ENCODE measurements at places on chromosomes 11 and 22. TPM values are rescaled to one million over a fixed set of nuclear protein-coding genes. Genes with fewer than 3 reads are reported as not detected.

CECR2 gene
- 154 TPM for total RNA-seq

GRCh38 chr11:78957476-78958245 lies 383.0 kb upstream of the NARS2 start:
- DNase-seq = no peak
- no peaks in the 10 kb centered on the region for H3K36me3 ChIP-seq
- no peak overlapping the region for H3K4me3 ChIP-seq
- no peaks in the 10 kb centered on the region for H3K27me3 ChIP-seq
- H3K27ac ChIP-seq = no peak overlapping the region

DNA sequence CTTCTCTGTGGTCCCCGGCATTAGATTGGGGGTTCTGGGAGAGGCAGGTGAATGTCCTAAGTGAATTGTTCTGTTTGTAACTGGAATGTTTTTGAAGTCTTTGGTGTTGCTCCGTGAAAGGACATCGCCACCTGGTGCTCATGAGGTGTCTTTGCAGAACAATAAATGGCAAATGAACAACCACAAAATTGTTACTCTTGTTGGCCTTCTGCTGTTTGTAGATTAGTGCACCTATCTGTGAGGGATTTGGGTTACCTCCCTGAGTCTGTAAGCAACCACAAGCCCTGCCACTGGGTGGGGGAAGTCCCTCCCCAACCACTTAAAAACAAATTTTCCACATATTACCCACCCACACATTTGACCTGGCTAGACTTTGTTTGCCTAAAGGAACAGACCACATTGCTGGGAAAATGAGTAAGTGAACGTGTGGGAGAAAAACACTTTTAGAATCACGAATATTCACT lies 4.7 kb downstream of the MPEG1 start:
- DNase-seq = no peak
- H3K36me3 ChIP-seq = peaks cover 14% of the 10 kb centered on the region
- H3K27me3 ChIP-seq = no peaks in the 10 kb centered on the region
- no peak overlapping the region for H3K4me3 ChIP-seq
- H3K4me1 ChIP-seq = no peaks in the 10 kb centered on the region

DNA sequence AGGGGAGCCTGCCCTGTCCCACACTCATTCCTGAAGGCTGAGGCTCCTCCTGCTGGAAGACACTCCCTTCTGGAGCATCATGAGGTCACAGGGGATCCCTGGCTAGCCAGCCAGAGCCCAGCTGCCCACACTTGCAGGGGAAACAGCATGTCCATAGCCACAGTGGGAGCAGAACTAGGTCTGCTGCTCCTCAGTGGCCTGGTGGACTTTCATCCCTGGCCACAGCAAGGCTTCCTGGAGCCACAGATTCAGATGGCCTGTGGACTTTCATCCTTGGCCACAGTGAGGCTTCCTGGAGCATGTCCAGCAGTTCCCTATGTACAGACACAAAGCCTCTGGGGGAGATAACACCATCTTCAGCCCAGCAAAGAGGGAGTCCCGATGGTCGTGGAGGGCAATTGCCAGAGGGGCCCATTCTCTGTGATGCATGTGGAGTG lies 5.9 kb upstream of the APOL6 start:
- H3K27ac ChIP-seq = no peak overlapping the region
- H3K27me3 ChIP-seq = no peaks in the 10 kb centered on the region
- no peaks in the 10 kb centered on the region for H3K36me3 ChIP-seq
- H3K4me3 ChIP-seq = no peak overlapping the region
- H3K4me1 ChIP-seq = peaks cover 2% of the 10 kb centered on the region
- no peak for DNase-seq

DNA sequence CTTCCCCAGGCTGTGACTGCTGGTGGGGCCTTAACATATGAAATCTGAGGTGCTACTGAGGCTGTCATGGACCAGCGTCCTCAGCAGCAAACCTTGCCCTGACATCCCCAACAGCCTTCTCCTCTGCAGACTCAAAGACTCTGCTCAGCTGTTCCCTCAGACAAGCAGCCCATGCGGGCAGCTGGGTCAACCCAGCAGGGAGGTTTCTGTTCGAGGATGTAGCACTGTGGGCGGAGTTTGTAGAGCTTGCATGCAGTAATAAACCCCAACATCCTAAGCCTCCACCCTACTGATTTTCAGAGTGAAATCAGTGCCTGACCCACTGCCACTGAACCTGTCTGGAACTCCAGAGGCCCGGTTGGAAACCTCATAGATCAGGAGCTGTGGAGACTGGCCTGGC lies 88.8 kb upstream of the XKR3 start:
- H3K4me1 ChIP-seq = no peaks in the 10 kb centered on the region
- H3K27me3 ChIP-seq = no peaks in the 10 kb centered on the region
- H3K4me3 ChIP-seq = no peak overlapping the region
- H3K27ac ChIP-seq = no peak overlapping the region
- H3K36me3 ChIP-seq = no peaks in the 10 kb centered on the region
- no peak for DNase-seq

DNA sequence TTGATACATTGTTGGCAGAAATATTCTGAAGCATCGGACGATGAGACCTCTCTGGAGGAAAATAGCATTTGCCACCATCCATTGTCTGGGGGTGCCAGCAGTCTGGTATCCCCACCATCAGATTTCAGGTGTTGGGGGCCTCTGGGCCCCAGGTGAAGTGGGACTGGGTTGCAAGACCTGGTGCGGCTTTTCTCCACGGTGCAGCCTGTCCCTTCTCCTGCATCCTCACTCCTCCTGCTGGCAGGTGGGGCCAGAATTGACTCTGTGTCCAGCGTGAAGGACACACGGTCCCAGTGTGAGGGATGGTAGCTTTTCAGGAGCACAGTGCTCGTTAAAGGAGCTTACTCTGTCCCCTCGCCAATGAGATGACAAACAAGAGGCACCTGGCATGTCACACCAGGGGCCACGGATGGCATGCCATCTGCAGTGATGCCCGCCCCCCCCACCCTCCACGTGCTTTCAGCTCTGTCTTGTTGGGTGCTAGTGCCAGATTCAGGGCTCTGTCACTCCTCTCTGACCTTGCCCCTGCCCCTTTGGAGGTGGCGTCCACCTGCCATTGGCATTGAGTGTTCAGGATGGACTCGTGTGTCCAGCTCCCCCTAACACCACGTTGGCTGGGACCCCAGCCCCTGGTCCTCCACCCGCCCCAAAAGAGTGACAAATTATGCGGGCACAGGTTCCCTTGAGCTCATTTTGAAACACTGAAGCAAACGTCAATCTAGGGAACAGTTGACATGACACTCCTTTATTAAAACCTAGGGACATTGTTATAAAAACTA lies 62.4 kb downstream of the PARVG start:
- H3K27me3 ChIP-seq = no peaks in the 10 kb centered on the region
- no peaks in the 10 kb centered on the region for H3K4me1 ChIP-seq

DNA sequence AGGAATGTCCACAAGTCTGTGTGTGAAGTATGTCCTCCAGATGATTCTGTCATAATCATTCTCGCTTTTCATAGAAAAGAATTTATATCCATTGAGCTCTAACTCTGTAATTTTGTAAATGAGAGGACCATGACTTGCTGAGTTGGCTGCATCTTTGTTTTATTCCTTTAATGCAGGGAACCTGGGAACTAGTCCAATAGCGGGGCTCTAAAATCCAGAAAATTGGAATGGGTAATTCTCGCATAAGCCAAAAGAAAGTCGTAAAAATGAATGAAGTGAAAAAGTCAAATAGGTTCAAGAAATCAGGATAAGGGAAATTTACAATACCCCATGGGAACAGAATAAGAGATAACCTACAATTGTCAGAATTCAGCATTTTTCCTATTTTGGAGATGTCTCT lies 232.5 kb downstream of the RAB38 start:
- H3K36me3 ChIP-seq = no peaks in the 10 kb centered on the region
- no peaks in the 10 kb centered on the region for H3K4me1 ChIP-seq
- no peaks in the 10 kb centered on the region for H3K27me3 ChIP-seq
- H3K27ac ChIP-seq = no peak overlapping the region

DNA sequence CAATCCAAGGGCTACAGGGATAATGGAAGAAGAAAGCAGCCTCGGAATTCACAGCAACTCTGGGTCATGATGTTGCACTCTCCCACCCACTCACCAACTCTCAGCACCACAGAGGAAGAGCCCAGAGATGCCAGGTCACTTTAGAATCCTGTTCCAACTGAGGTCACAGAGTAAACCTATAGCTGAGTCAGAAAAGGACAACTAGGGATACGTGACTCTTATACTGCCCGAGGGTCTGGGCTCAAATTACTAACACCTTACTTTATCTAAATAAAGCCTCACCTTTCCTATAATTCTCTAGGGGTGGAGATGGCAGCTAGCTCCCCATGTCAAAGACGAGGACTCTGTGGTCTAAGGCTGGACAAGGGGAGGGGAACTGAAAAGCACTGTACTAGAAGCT lies 24.6 kb downstream of the IL18BP start:
- no peak overlapping the region for H3K4me3 ChIP-seq
- H3K27ac ChIP-seq = no peak overlapping the region
- peaks cover 35% of the 10 kb centered on the region for H3K36me3 ChIP-seq
- no peaks in the 10 kb centered on the region for H3K4me1 ChIP-seq
- H3K27me3 ChIP-seq = no peaks in the 10 kb centered on the region
- DNase-seq = no peak

Data from H9 (cell line).